Stimulated activated CD4-positive, alpha-beta T cell treated with anti-CD3 and anti-CD28 coated beads, TNF-alpha, amount 100 ng/mL, for 4 hours (primary cell): ENCODE measurements at places on chromosomes 7 and 10.

DNA sequence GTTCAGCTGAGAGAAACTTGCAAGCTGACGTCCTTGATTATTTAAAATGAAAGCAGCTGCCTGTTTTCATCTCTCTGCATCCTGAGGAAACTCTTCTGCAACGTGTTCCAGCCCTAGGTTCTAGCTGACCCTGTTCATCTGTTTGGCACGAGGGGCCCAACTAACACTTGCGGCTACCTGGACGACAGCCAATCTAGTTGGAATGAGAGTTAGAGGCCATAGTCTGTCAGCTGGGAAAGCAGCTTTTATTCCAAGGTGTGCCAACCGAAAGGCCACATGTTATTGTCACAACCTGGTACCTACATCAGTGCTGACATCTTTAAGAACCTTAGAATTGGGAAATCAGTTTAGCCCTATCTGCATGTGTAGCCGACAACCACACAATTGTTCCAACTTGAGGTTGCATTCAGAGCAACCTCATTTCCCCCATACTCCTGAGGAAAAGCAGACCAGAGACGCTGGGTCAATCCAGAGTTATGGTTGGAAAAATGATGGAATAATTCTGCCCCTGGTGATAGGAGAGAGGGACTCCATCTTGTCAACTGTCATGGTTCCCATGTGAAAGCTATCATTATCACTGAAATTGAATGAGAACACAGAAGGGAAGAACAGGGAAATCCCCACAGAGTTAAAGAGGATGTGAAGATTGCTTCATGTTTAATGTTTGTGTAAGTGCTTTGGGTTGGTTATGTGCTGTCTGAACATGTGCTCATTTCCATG is 121.6 kb downstream of the EGFR start:
- DNase-seq = no peak

DNA sequence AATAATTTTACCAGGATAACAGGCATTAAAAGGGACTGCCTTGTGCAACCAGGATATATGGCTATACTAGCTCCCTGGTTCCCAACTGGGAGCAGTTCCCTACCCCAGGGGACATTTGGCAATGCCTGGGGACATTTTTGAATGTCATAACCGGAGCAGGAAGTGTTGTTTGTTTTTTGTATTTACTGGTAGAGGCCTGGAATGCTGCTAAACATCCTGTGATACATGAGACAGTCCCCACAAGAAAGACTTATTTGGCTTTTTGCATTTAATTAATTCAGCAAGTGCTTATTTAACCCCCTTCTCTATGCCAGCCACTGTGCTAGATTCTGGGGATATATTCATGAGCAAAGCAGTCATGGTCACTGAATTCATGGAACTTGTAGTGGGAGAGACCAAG is 181.2 kb downstream of the BBS9 start:
- no peak for DNase-seq

DNA sequence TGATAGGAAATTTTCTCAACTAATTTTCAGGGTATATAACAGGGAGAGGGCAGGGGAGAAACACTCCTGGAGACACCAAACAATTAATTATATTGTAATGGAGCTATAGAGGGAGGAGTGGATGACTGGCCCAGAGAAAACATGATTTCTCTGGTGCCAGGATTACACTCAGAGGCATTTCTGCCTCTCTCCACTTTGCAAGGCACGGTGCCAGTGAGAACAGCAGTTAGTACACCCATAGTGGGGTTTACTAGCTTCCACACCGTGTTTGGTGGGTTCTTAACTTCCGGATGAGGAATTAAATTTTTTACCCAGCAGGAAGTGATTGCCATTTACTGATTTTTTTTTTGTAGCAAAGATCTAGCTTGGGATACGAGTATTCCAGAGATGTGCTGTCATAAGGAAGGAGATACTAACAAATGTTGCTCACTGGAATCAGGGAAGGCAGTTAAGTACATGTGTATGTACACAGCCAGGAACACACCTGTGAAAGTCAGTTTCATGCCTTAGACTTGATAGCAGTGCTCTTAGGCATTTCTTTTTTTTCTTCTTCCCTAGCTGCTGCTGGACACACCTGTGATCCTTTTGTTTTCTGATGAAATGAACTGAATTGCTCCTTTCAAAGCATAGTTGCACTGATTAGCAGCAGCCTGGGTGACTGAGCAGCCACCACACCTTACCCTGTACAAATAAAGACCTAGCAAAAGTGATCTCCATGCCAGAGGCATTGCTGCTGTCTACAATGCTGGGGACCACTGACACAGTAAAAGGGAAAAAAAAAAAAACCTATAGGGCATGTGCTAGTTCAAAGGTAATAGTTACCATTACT is 58.1 kb downstream of the POLL start:
- DNase-seq = no peak

GRCh38 chr10:118808601-118809356 is 54.0 kb upstream of the CACUL1 start:
- no peak for DNase-seq

- no peak for DNase-seq
These were observed 2.2 kb downstream of the PDZD7 start for GRCh38 chr10:101028446-101029337.

- DNase-seq = no peak
These were observed 484.8 kb upstream of the DPP6 start for GRCh38 chr7:153567426-153567825.

- DNase-seq = no peak
These were observed 106.0 kb downstream of the GRID1 start for GRCh38 chr10:86260564-86260963.

DNA sequence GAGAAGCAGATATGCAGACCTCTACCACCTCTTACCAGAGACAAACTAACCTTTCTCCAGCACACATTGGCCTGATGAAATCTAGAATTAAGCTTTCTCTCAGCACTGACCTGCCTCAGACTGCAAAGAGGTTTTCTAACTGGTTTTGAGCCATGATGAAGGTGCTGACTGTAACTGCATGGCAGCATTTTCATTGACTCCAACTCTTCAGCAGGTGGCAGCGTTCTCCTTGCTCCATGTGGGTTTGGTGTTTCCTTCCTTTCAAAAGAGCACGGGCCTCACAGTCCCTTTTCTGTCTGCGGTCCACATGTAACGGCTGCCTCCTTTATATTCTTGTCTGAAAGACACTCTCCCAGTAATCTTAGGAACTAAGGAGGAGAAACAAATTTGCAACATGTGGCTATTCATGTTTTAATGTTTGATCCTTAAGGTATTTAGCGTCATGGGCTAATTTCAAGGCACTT is 12.6 kb downstream of the KLLN start:
- no peak for DNase-seq

- DNase-seq = no peak
These were observed 115.5 kb upstream of the GALNT17 start for GRCh38 chr7:71016401-71016800.

DNA sequence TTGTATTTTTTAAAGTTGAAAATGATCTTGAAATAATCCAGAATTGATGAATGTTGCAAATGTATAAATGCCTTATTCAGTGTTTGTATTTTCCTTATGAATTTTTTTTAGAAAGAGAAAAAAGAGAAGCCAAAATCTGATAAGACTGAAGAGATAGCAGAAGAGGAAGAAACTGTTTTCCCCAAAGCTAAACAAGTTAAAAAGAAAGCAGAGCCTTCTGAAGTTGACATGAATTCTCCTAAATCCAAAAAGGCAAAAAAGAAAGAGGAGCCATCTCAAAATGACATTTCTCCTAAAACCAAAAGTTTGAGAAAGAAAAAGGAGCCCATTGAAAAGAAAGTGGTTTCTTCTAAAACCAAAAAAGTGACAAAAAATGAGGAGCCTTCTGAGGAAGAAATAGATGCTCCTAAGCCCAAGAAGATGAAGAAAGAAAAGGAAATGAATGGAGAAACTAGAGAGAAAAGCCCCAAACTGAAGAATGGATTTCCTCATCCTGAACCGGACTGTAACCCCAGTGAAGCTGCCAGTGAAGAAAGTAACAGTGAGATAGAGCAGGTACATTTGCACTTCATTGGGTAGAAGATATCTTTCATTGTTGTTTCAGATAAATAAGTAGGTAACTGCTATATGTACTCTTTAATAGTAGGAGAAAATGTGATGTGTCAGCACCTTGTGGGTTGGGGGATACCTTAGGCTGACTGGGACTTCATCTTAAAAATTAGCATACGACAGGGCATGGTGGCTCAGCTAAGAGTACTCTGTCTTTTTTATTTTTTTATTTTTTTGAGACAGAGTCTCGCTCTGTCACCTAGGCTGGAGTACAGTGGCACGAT is 3.9 kb downstream of the DDX21 start:
- no peak for DNase-seq

- no peak for DNase-seq
These were observed 832.1 kb downstream of the CNTNAP2 start for GRCh38 chr7:146948703-146949102.
